ENCODE measurements at places on chromosomes 2 and 18.
A peak's percentile ranks its signal among the peaks of the same experiment; 100 is the strongest.

DNA sequence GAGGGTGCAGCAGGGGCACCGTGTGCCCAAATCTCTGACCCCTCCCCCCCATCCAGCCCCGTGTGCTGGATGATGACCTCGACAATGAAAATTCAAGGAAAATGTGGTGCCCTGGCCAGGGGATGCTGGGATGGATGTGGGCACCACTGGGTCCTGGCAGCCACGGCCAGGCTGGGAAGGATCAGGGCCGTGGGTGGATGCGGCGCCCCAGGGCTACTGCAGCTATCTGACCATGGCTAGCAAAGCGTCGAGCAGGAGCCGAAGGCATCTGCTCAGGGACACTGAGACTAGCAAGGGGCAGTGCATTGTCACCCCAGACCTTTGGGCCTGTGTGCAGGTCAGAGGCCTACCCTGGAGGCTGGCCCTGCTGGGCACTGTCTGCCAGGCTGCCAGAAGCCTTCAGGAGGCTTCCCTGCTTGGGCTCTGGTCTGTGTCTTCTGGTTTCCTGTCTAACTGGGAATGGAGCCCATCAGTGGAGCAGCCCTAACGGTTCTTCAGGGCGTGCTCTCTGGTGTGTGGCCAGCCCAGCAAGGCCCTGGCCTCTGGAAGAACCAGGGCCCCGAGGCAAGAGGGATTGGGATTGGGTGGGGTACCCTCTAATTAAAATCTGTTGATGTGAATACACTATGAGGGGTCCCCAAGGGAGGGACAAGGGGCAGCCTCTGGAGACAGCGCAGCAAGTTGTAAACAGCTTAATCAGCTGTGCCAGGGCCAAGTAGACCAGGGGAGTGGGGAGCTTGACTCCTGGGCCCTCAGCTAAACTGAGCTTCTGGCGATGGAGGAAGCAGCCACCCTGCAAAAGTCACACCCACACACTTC, 98.0 kb downstream of the STPG4 start:
- DNase-seq, result no peak

DNA sequence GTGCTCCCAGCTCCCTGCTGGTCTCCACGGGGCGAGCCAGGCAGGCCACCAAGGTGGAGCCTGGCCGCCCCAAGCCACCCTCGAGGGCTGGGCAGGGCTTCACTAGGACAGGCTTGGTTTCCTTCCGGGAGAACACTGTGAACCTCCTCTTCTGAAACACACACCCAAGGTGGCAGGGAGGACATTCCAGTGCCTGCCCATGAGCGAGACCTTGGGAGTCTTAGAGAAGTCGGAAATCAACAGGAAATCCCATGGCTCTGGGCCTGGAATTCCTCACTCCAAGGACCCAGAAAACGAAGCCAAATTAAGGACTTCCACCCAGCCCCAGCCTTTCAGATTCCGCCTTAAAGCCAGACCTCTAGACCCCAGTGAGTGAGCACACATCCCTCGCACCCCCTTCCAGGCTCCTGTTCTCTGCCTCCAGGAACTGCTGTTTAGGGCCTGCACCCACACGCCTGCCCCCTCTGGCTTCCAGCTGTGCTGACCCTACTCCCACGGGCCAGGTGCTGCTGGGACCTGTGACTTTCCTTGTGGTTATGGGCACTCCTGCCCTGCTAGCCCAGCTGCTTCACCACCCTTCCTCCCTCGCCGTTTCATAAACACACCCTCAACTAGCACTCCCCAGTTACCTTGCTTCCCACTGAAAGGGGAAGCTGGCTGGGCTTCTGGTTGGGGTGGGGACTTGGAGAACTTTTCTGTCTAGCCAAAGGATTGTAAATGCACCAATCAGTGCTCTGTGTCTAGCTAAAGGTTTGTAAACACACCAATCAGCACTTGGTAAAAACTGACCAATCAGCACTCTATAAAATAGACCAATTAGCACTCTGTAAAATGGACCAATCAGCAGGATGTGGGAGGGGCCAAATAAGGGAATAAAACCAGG, 13.7 kb downstream of the GPR17 start:
- no peak for DNase-seq

DNA sequence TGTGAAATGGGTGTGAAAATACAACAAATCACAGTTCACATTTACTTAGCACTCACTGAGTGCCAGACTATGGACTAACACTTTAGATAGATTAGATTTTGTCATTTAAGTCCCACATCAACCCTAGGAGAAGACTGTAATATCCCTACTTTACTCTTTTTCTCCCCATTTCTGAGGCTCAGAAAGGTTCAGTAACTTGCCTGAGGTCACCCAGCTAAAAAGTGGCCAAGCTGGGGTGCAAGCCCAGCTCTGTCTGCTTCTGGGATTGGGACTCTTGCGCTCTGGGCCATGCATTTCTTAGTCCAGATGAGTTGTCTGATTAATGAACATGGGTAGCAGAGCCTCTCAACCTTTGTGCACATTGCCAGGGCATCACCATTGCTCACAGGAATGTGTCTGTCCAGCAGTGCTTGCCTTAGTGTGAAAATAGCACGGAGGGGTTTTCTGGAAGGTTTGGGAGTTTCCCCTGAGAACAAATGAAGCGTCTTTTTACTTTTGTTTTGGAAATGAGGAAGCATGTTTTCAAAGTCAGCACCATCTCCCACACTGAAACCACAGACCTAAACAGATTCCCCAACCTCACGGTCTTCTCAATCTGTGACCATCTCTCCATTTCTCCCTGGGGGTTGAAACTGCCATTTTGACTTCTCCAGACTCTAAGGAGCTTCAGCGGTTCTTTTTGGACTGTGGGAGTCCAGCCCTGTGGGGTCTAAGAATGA, 31.9 kb downstream of the NRP2 start:
- no peak for DNase-seq

DNA sequence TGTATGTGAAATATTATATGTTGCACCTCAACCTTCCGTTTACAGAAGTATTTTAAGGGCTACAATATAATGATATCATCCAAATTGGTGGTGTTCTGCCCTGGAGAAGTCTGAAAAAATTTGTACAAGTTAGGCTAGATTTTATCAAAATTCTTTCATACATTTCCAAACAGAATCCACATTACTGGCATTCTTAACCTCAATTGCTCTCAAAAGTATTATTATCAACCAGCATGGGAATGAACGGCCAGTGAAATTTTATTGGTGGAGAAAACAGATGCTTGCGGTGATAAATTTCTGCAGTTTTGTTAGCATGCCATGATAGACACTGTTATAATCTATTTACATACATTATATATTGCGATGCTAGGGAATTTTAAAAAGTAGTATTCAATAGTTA, 88.3 kb upstream of the TFPI start:
- DNase-seq, result no peak

- no peak for DNase-seq
These were observed 431.4 kb upstream of the TNP1 start for GRCh38 chr2:217291259-217291658.

DNA sequence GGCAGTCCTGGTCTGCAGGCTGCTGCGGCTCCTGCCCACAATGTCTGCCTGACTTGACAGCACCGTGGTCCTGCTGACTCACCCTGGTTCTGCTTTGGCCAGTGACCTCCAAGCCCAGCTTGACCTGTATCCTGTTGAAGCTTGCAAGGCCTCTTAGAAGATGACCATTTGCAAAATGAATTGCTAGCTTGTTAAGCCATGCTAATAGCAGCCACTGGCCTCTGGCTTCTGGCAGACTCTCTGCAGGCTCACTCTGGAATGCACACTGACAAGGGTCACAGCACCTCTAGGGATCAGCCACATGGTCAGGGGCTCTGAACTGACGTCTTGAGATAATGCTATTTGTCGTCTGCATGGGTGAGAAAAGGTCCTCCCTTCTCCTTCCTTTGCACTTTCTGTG, 25.9 kb downstream of the CNGA3 start:
- no peak for DNase-seq

DNA sequence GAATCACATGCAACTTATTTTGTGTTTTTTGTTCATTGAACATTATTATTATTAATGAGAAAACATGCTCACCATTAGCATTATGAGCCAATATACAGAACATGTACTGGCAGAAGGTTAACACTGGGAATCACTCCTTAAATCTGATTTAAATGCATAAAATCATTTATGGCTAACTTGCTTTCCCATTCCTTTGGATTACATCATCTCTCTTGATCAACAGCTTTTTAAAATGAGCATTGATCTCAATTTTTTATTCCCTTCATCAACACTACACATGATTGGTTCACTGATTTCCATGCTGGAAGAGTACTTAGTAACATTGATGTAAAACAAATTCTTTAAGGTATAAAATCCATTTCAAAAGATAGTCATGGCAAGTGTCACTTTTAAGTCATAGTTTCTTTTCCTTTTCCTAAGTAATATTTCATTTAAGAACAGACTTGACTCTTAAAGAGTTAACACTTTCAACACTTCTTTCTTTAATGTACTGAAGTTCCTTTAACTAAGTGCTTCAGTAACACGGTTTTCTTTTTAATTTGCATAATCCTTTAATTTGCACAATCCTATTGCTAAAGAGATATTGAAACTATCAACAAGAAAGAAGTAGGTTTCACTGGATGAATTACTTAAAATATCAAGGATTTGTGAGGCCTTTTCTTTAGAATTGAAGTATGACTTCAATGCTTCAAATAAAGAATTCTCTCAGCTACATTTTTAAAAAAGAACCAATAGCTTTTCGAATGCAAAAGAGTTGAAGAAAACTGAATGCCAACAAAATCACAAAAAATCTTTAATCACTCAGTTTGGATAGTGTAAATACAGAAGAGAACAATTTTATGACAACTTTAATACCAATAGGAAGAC, 24.9 kb upstream of the BUB1 start:
- DNase-seq, result no peak

GRCh38 chr2:211045025-211045424, 488.6 kb downstream of the CPS1 start:
- no peak for DNase-seq

GRCh38 chr2:164840930-164841718, 499 bp downstream of the COBLL1 start:
- peak; percentile 52 for DNase-seq

DNA sequence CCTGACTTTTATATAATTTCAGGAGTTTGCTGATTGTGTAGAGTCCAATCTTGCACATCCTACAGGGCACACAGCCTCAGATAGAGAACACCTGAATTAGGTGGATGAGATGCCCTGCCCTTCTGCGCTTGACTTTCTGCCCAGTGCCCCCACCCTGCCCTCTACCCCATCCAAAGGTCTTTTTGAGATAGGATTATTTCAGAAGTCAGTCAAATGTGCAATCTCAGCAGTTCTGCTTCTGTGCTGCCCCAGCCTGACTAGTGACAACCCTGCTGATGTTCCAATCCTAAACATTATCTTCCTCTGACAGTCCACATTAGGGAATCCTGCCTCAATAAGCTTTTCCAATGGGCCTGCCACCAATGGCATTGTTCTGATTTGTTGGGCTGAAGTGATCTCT, 411.5 kb downstream of the TGIF1 start:
- DNase-seq, result no peak

- no peak for DNase-seq
These were observed 189.8 kb upstream of the TCF4 start for GRCh38 chr18:55777666-55778304.

- DNase-seq, result no peak
These were observed 774.3 kb upstream of the HS6ST1 start for GRCh38 chr2:129092956-129093355.

GRCh38 chr2:37402636-37403035, 58.2 kb downstream of the QPCT start:
- DNase-seq, result no peak

- DNase-seq, result no peak
These were observed 853 bp downstream of the GNAL start for GRCh38 chr18:11689669-11690565.

All from activated T-cell treated with anti-CD3 and anti-CD28 coated beads, Interleukin-2, amount 50 U/mL, for 48 hours (primary cell).